ENCODE measurements at places on chromosomes 13 and 19. TPM values are rescaled to one million over a fixed set of nuclear protein-coding genes. Genes with fewer than 3 reads are reported as not detected.

GRCh38 chr19:17842663-17843291 lies 5.0 kb downstream of the JAK3 start:
- no peak for DNase-seq

- DNase-seq: no peak
These were observed 20.9 kb downstream of the IER2 start for GRCh38 chr19:13171146-13171545.

GRCh38 chr19:38836159-38836982 lies 4.8 kb upstream of the ECH1 start:
- no peak for DNase-seq

DNA sequence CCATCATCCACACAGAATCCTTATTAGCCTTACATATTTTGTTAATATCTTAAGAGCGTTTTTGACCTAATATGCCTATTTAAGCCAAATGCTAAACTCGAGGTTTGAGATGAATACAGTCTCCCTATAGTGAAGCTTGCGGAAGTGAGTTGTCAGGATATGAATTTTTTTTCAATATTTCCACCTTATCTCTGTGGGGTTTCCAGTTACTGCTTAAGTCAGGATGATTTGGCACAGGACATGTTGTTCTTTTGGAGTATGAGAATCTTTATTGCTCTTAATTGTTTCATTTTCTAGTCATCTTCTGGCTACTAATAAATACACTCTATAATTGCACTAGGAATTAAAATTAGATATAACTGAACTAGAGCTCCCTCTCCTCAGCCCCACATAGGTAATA lies 44.2 kb upstream of the GPC6 start:
- no peak for DNase-seq

DNA sequence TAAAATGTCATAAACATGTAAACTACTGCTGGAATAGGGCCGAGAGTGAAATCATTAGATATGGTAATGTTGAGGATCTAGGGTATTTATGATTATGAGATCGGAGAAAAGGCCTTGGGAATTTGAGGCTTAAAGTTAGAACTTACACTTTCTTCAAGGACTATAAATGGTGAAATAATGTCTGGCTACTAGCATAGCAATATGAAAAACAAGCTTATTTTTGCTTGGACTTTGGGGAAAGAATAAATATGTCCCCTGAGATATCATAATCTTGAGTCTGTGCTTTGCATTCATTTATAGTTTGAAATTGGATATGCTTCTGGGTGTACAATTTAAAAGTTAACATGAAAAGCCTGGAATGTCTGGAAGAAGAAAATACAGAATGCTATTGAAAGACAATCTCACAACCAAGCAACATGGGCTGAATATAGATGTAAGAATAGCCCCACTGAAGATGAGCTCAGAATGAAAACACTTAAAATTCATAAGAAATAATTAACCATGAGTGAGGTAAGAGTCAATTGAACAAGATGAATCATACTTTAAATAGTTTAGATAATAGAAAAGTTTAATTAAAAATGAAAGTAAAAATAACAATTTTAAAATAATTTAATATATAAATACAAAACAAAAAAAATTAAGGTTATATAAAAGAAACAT lies 1555.4 kb upstream of the MIR17HG start:
- no peak for DNase-seq

DNA sequence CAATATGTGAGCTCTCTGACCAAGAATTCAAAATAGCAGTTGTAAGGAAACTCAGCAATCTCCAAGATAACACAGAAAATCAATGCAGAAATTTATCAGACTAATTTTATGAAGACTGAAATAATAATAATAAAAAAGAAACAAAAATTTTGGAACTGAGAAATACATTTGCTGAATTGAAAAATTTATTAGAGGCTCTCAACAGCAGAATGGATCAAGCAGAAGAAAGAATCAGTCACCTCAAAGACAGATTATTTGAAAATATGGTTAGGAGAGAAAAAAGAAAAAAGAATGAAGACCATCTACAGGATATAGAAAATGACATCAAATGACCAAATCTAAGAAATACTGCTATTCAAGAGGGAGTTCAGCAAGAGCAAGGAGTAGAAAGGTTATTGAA lies 75.6 kb downstream of the RFC3 start:
- no peak for DNase-seq

DNA sequence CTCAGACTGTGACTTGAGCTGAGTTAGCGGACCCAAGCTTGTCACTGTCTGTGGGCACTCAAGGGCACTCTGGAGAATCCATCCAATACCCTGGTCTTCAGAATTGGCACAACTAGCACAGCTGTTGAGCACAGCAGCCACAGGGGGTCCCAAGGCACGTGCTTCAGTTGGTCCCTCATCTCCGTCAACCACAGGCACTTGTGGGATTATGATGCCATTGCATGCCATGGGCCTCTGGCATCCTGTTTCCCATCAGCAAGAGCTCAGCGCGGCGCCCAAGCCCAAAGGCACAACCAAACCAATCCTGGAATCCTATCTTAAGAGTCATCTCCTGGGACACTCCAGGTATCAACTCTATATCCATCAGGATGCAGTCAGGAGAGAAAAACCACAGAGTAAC lies 3.7 kb upstream of the B3GNT8 start:
- no peak for DNase-seq

DNA sequence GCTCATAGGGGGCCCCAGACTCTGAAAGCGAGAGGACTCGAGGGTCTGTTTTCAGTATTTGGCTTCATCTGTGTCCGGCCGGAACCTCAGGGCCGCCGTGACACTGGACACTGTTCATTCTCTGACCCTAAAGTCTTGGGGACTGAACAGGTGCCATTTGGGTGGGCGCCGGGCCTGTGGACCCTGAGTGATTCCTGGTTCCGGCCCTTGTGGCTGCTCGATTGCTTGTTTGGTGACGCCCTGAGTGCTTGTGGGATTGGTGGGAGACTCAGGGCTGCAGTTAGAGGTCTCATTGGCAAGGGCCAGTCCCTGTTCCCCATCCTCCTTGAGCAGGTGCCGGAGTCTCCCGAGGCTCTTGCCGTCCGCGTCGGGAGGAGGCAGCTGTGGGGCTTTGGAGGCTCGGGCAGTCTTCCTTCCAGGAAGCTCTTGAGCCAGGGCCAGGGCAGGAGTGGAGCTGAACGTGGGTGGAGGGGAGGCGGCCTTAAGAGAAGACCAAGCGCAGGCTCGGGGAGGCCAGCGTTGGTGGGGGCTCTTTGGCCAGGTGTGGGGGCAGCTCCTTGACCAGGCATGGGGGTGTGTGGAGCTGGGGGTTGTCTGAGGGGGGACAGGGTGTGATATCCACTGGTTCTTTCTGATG lies 4.7 kb downstream of the PTBP1 start:
- no peak for DNase-seq

DNA sequence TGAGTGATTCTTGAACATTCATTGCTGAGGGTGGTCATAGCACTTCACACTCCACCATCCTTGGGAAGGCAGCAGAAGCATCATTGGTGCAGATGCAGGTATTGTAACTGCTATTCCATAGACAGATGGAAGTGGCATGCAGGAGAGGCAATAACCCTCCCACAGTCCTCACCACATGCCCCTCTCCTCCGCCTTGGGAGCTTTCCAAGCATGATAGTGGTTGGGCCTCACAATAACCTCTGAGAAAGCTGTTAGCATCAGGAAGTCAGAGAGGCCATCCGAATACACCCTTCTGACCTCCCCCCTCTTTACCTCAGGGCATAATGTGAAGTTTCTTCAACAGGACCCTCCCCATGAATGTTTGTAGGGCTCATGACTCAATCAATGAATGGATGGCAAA lies 177.9 kb downstream of the KATNAL1 start:
- no peak for DNase-seq

DNA sequence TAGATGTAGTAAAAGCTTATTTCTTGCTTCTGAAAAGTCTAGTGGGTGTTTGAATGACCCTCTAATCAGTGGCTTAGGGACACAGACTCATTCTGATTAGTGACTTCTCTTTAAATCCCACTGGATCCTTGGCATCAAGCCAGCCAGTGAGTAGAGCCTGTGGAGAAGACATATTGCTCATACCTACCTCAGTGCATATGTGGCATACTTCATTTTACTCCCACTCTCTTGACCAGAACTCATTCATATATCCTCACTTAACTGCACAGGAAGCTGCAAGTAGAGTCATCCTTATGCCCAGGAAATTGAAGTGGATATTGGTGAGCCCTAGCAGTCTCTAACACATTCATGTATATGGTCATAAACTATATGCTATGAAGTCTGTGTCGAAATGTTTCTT lies 148.3 kb downstream of the PDS5B start:
- DNase-seq: peak; percentile 29

DNA sequence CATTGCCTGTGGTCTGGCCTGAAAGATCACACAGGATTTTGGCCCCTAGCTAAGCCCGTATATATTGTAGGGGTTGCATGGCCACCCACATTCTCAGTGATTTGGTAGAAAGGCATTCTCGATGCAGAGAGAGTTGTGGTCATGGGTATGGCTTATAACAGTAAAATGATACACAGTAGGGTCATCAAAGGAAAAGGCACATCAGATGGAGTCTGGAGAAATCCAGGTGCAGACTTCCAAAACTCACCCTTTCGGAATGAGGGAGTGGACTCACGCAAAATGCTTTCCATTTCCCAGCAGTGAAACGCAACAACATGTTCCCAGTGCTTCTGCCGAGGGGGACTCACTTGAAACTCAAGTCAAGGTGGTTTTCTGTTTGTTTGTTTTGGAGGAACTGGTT lies 802.5 kb upstream of the SLITRK1 start:
- DNase-seq: no peak

- no peak for DNase-seq
These were observed 123.7 kb downstream of the MIPEP start for GRCh38 chr13:23765531-23765930.

- no peak for DNase-seq
These were observed 42.0 kb upstream of the GGACT start for GRCh38 chr13:100630555-100630954.

DNA sequence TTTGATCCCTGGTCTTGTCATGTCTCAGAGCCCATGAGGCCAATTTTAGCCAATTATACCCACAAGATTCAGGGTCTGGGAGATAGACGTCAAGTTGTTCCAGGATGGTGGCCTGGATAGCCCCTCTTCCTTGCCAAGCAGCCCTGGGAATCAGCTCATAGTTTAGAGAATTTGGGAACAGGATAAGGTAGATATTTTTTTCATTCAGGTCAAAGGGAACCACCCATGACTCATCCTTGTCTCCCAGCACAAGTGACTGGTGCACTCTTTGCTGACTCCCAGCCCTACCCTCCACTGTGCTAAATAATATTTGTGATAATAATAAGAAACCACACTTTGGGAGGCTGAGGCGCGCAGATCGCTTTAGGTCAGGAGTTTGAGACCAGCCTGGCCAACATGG lies 17.1 kb upstream of the S1PR4 start:
- no peak for DNase-seq

GRCh38 chr19:51148580-51148979 lies 6.5 kb downstream of the SIGLEC7 start:
- no peak for DNase-seq

DNA sequence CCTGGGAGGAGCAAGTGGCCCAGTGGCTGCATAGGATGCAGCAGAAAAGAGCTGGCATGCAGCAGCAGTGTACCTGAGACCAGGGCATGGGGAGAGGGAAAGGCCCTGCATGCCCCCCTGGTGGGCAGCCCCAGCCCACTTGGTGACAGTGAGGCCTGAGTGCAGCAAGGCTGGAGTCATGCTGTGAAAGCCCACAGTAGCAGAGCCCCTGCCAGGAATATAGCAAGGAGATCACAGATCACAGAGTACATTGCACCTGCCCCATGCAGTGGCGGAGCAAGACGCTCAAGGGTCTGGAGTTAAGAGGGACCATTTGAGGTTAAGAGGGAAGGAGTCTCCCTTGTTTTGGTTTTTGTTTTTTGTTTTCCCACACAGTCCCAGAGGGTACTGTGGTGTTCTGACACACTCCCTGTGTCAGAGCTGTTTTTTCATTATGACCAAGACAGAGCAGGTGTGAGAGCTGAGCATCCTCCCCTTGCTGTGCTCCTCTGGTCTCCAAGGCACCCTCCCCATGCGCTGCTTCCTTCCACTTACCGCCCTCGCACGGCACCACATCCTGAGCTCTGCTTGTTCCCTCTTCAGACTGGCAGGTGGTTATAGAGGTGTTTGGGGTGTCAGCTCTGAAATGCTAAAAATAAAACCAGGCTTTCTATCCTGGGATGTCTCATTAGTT lies 85.0 kb upstream of the UBL3 start:
- peak; percentile 93 for DNase-seq

DNA sequence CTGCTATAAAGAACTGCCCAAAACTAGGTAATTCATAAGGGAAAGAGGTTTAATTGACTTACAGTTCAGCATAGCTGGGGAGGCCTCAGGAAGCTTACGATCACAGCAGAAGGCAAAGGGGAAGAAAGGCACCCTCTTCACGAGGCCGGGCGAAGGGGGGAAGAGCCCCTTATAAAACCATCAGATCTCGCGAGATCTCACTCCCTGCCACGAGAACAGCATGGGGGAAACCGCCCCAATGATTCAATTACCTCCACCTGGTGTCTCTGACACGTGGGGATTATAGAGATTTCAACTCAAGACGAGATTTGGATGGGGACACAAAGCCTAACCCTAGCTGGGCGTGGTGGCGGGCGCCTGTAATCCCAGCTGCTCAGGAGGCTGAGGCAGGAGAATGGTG lies 42.8 kb downstream of the SLC6A16 start:
- DNase-seq: no peak

- DNase-seq: no peak
These were observed 298.8 kb downstream of the LMO7 start for GRCh38 chr13:75934889-75935288.

GRCh38 chr13:34030782-34031181 lies 212.8 kb downstream of the RFC3 start:
- DNase-seq: no peak

GRCh38 chr19:45409557-45409920 lies 3.1 kb downstream of the POLR1G start:
- DNase-seq: no peak

KLK15 gene
- not detected for total RNA-seq

SYCN gene
- total RNA-seq: not detected

LGI4 gene
- total RNA-seq: 0.66 TPM

MIDN gene
- total RNA-seq: 47.9 TPM

CGB8 gene
- not detected for total RNA-seq

ANKLE1 gene
- total RNA-seq: 2.9 TPM

YJEFN3 gene
- 11.4 TPM for total RNA-seq
